AG04450 (cell line): ENCODE measurements at places on chromosomes 3 and 15. TPM values are rescaled to one million over a fixed set of nuclear protein-coding genes. Genes with fewer than 3 reads are reported as not detected.

PPARG gene
- polyA plus RNA-seq = 28.7 and 33.8 TPM in 2 replicates

UROC1 gene
- polyA plus RNA-seq = not detected in 2 replicates

ABHD17C gene
- 29.0 and 30.8 TPM in 2 replicates for polyA plus RNA-seq

KIF23 gene
- polyA plus RNA-seq = 14.6 and 20.0 TPM in 2 replicates

SERPINI2 gene
- polyA plus RNA-seq = not detected in 2 replicates

MORC1 gene
- polyA plus RNA-seq = not detected in 2 replicates

HEXA gene
- polyA plus RNA-seq = 191 and 200 TPM in 2 replicates

TMOD2 gene
- polyA plus RNA-seq = 3.1 and 3.2 TPM in 2 replicates

THAP10 gene
- polyA plus RNA-seq = 2.7 and 5.7 TPM in 2 replicates

HIGD2B gene
- not detected in 2 replicates for polyA plus RNA-seq

SLITRK3 gene
- not detected in 2 replicates for polyA plus RNA-seq

SLC35G2 gene
- 13.3 and 18.1 TPM in 2 replicates for polyA plus RNA-seq

POC1A gene
- 4.1 and 4.5 TPM in 2 replicates for polyA plus RNA-seq

DNA sequence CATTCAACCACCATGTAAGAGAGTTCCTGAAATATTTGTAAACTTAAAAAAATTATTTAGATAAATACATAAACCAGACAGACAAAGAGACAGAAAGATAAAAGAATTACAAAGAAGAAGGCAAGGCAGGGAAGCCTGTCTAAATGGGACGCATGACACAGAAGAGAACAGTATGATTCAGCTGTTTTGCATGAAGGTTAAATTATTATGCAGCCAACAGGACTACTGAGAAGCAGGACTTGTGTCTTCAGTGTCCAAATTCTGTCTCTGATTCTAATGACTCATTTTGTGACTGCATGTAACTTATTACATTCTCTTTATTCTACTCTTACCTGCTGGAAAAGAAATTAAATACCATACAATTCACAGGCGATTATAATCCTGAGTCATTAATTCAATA is 340.4 kb upstream of the KCNMB2 start:
- DNase-seq = no peak

DNA sequence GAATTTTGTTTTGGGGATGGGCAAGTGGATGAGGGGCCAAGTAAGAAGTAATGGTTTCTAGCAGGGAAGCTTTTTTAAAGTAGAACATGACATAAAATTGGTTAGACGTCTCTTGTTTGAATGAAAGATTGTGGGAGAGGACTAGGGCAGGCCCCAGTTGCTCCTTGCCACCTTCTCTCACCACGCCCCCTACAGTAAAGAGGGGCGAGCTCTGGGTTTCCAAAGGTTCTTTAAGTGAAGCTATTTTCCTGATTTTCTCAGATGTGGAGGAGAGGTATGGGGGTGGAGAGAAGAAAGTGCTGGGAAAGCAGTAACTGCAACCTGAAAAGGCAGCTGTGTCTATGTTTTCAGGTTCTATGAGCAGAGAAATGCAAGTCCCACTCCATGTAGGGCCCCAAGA is 32.6 kb upstream of the SKIL start:
- no peak for DNase-seq

- DNase-seq = no peak
Observed at GRCh38 chr3:140341817-140342403, 336.0 kb upstream of the TRIM42 start.

- DNase-seq = no peak
Observed at GRCh38 chr15:56582785-56583184, 117.8 kb upstream of the MNS1 start.

DNA sequence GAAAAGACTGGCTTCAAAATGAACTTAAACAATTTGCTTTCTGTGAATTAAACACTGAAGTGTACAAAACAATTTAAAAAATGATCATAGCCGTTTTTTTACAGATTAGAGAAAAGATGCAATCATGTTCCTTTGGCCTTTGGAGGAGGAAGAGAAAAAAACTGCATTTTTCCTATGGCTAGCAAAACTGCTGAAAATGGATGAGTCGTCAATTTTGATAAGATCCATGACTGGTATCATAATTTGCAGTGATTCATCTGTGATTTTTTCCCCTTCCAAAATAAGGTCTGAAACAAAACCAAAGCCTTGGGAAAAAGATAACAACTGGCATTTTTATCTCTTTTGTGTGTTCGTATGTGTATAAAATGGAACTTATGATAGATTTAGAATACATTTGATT is 255.6 kb upstream of the SATB1 start:
- no peak for DNase-seq

- DNase-seq = no peak
Observed at GRCh38 chr3:187870360-187871203, 125.3 kb upstream of the BCL6 start.

DNA sequence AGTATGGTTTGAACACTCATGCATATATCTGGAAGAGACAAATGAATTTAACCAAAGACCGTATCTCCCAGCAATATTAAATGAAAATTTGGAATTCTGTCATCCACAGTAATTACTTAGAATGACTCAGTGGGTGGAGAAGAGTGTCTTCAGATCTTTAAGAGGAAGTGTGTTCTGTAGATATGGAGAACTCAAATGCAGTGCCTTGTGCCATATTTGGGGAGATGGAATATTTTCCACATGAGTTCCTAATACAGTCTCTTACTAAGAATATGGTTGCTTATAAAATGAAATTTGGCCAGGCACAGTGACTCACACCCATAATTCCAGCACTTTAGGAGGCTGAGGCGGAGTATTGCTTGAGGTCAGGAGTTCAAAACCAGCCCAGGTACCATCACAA is 40.5 kb downstream of the ANO10 start:
- no peak for DNase-seq

GRCh38 chr15:70169147-70169546 is 71.4 kb upstream of the TLE3 start:
- no peak for DNase-seq

DNA sequence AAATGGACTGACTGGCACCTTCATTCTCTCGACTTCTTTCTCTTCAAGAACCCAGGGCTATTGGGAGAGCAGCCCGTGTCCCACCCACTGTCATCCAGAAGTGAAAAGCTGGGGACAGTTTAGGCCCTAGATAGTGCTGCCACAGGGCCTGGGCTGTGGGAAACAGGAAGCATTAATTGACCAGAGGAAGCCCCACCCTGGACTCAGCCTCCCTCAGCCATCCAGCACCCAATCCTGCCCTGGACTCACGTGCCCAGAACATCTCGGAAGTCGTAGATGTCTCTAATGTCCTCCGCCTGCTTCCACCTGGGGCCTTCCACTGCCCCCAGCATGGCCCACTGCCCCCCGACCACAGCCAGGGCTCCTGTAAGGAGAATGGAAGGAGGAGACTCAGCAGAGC is 2.3 kb downstream of the CAMK1 start:
- no peak for DNase-seq

DNA sequence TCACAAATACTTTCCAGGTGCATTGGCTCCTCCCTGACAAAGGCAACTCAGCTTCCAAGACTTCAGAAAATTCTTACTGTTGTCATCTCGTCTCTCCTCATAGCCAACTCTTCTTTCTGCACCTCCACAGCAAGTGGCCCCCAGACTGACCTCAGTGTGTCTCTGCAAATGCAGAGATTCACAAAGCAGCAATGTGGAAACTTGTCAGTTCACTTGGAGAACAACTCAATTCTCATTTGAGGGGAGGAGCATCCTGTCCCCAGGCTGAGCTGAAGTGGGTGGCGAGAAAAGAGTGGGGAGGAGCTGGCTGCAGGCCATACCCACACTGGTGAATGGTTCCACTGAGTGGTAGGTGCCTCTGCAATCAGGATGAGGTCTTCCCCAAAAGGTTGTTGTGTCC is 248.7 kb upstream of the IL12A start:
- DNase-seq = no peak

DNA sequence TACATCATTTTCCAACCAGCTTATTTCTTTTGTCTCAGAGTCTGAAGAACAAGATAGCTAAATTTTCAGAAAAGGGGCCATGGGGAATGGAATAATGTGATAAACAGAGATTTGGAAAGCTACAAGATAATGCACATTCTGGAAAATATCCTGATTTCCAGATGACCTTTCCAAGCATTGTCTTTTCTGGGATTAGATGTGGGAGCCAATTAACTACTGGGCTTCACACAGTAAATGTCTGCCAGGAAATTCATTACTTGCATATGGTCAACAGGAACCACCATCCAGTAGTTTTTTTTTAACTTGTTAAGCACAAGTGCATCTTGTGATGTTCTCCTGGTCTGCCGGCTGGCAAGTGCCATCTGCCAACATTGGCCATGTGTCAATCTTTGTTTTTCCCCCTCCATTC is 131.1 kb upstream of the BFSP2 start:
- no peak for DNase-seq

DNA sequence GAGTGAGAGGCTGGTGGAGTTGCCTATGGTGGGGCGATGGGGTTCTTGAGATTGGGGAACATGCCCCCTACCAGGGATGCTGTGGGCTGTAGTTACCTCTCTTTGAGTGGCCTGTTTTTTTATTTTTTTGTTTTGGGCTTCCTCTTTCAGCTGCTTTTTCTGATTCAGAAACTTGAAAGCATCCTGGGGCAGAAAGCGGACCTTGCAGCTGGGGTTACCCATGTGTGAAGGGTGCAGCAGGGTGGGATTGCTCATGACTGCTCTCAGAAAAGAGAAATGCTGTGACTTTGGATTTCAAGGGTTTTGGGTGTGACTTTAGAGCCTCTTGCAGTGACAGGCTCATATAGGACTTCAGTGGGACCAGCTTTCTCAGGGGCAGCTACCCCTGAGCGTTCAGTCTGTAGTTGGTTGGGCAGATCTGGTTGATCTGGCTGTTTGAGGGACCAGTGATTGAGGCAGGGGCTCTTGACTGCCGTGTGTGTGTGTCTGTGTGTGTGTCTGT is 1.8 kb downstream of the LIMD1 start:
- no peak for DNase-seq

DNA sequence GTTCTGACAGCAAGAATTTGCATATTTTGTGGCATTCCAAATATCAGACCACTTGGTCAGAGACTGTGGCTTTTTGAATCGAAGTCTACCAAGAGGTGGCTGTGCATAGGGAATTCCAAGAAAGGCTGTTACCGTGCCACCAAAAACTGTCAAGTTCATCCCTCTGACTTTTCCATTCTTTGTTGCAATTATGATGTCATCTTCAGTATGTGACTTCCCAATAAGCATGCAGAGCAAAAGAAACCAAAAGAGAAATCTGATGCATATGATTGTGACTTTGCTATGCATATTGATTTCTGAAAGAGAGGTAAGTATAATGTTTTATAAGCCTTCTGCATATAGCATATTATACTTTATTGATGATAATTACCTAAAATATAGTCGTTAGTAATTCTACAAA is 6.5 kb downstream of the BCHE start:
- DNase-seq = no peak

- DNase-seq = no peak
Observed at GRCh38 chr3:42764115-42764514, 8.9 kb downstream of the CCDC13 start.

- DNase-seq = no peak
Observed at GRCh38 chr3:164200053-164200823, 878.1 kb downstream of the SI start.

DNA sequence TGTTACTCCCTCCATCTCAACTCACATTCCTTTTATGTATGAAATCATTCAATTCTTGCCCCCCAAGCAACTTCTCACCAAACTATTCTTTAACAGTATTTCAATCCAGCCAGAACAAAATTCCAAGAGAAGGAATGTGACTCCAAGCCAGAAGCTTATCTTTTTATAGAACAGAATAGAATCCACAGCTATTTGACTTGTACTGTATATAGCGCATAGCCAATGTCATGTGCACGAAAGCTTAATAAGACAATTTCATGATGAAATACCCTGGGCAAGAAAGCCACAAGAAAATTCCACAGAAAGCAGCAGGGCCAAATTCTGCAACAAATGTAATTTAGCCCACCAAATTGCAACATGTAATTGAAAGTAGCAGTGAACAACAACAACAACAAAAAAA is 127.6 kb upstream of the UBE2E2 start:
- DNase-seq = no peak

GRCh38 chr15:33278816-33279612 is 31.8 kb upstream of the RYR3 start:
- DNase-seq = peak; percentile 36

DNA sequence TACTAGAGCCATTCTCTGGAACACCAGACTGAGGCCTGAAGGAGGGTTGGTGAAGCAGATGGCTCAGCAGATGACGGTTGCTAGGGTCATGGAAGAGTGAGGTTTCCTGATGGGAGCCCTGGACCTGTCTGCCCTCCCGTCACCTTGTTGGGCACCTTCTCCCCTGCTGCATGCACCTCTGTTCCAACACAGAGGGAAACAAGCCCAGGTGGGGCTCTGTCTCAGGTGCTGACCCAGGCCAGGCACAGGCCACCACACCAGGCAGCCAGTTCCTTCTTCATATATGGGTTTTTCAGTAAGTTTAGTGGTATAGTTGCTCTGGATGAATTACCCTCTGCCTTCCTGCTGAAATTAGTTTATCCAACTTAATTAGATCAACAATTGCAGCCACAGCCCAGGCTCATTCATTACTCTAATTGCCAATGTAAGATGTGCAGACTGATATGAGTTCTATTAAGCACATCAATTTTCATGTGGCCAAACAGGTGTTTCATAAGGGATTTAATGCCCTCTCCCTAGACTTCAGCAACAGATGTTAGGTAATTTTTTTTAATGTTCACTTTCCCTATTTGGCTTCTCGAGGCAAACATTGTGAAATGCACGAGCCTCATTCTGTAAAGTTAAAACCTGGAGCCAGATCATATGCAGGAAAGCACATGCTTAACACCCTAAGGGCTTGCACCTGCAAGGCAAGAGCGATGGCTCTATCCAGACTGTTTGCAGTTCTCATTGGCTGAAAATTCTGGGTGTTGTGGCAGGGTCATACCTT is 174.8 kb downstream of the CHDH start:
- DNase-seq = no peak

- no peak for DNase-seq
Observed at GRCh38 chr3:59249004-59249403, 199.2 kb upstream of the CFAP20DC start.

- no peak for DNase-seq
Observed at GRCh38 chr3:6273878-6274277, 587.0 kb upstream of the GRM7 start.

- no peak for DNase-seq
Observed at GRCh38 chr3:126287536-126288241, 69.5 kb downstream of the KLF15 start.

DNA sequence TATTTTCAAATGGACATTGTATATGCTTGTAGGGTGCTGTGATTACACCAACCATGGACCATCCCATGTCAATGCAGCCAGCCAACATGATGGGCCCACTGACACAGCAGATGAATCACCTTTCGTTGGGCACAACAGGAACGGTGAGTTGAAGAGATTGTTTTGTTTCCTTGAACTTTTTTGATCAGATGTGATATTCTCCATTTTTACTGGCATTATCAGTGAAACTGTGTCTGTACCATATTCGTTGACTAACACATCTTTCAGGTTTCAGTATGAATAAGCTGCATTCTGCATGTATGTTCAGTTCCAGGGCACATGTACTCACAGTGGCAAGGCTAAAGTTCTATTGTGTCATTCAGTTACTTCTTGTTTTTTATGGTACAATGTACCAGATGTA is 655.2 kb downstream of the RBMS3 start:
- no peak for DNase-seq

- DNase-seq = no peak
Observed at GRCh38 chr3:9213019-9213634, 36.3 kb downstream of the SRGAP3 start.

- no peak for DNase-seq
Observed at GRCh38 chr3:122957707-122958689, 69.6 kb downstream of the SEMA5B start.

GRCh38 chr3:2154621-2155020 is 56.0 kb downstream of the CNTN4 start:
- no peak for DNase-seq

GRCh38 chr3:132654190-132654589 is 5.4 kb downstream of the ACAD11 start:
- no peak for DNase-seq

GRCh38 chr3:186998937-186999368 is 68.6 kb downstream of the ST6GAL1 start:
- DNase-seq = no peak
